Inflammatory macrophage treated with lipopolysaccharide for 4 hours (primary cell): ENCODE measurements at places on chromosomes 4 and X.

GRCh38 chr4:40720916-40721315 lies 28.8 kb upstream of the NSUN7 start:
- peak; percentile 86 for DNase-seq

DNA sequence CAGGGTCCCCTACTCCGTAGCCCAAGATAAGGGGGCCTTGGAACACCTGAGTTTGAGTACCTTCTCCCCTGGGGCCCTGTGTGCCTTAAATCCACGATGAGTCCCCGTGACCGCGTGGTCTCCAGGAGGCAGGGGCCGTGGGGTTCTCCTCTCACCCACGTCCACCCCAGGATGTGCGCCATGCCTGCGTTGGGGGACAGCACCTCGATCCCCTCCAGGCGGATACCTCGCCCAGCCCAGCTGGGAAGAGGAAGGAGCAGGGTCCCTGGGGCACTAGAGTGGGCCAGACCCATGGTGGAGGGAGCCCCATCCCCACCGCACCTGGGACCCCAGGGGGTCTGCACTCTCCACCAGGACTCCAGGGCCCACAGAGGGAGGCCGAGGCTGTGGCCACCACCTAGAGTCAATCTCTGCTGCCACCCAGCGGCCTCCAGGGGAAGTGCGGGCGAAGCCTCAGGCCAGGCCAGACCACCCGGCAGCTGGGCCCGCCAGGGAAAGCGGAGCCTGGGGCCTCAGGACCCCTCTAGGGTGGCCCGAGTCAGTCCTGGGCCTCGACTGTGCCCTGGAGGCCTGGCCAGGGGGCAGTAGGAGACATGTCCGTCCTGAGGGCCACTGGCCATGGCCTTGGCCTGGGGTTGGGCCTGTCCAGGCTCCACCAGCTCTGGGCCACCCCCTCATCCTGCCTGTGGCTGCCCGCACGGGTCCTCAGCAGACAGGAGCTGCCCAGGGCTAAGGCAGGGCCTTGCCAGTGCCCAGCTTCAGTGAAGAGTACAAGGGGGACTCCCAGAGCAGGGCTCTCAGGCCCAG lies 55.0 kb downstream of the FAM53A start:
- peak; percentile 39 for DNase-seq

- no peak for DNase-seq
Measured at GRCh38 chrX:7074148-7074907, 73.2 kb upstream of the STS start.

DNA sequence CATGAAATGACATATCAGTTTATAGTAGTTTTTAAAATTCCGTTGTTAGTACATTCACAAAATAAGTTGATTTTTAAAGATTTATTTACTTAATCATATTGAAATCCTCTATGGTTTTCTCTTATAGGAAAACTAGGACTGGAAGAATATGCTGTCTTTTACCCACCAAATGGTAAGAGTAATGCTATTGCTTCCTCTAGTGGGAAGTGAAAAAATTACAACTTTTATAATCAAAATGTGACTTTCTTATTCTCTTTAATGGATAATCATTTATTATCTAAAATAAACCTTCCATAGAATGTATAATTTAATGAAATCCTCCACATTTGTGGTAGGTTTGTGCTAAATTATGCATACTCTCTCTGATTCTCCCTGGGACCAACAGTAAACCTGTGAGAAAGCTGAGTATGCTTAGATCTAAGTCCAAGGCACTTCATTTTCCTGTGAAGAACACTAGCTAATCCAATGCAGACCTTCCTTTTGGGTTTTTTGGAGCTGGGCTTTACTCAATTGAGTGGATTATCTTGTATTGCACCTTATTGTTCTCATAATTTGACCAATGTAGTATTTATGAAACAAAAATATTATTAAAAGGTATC lies 136.2 kb downstream of the TBC1D19 start:
- peak; percentile 18 for DNase-seq

DNA sequence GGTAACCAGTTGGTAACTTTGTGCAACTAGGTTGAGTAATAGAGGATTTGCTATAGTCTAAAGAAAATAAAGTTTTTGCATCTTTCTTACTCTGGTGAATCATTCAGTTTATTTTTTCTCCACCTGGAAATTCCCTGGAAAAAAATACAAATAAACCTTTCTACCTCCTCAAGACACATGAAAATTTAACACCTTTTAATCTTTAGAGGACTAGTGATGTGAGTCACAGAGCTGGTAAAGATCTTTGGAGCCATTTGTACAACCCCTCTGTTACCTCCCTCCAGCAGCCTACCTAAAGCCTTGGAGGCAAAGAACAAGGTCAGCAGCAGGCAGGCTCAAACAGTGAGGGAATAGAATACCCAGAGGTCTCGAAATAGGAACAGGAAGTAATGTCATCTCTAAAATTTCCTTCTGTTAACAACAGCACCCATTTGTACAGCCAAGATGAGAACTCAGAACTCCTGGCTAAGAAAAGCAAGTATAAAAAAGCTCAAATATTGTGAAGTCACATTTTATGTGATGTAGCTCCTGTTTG lies 10.2 kb upstream of the MAOB start:
- no peak for DNase-seq

GRCh38 chrX:24506082-24506481 lies 41.0 kb downstream of the PDK3 start:
- DNase-seq = no peak

DNA sequence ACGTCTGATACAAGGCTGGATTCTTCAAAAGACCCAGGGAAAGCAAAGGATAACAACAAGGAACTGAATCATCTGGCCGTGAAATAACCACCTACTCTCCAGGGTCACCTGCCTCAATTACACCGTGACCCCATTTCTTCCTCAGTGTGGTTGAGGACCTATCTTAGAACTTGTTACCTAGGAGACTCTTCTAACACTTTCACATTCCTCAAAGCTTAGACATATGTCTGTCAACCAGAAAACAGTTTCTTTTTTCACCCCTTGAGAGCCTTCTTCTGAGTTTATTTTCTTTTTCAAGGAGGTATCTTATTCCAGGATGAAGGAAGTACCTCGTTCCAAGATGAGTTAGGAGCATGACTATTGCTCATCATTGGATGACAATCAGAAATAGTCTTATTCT lies 337.8 kb downstream of the ARHGAP24 start:
- no peak for DNase-seq

DNA sequence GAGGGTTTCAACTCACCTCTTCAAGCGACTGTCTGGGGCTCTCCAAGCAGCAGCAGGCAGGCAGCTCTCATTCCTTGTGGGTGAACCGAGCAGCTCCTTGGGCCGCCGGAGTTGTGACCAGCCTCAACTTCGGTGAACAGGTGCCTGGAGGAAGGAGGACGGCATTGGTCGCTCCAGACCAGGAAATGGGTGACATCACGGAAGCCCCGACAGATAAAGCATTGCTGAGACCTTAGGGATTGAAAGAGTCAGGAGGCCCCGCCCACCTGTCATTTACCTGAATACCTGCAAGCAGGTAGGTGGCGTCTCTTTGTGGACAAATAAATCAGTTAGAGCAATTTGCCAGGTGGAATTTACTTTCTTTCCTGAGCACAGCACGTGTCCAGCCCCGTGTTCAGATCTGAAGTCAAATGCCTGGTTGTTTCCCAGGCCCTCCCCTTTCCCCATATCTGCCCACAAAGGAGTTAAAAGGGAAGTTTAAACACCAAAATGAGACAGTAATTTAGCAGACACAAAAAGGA lies at the start of gene LNX1:
TSS of gene LNX1 (minus strand) at position 115 of the 521 bp plus-strand sequence. CDS start 17,484 bp downstream, outside the sequence.
- DNase-seq = peak; percentile 40

DNA sequence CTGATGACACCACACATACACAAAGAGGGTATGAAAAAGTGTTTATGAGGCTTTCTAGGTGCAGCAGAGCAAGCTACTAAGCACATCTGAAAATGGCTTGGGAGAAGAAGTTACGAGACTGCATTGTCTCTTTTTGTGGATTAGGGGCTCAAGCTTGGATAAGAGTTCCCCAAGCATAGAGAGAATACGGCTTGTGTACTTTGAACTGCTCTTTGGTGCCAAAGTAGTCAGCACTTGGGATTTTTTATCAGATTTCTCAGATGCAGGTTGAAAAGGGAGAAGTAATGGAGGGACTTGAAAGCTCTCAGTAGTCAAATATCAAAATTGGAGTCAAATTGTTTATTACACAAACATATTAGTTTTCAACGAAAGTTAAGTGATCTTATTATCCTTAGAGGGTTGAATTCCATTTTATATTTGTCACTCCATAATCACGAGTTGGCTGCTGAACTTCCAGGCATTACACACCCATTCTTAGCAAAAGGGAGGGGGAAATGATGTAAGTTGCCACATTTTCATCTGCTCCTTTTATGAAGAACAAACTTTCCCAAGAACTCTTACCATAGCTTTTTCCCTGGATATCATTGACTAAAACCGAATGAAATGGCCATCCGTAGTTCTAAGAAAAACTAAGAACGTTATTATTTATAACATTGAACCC lies 1904.9 kb downstream of the PCDH7 start:
- no peak for DNase-seq

- DNase-seq = no peak
Measured at GRCh38 chrX:24982306-24982965, 33.3 kb downstream of the ARX start.

DNA sequence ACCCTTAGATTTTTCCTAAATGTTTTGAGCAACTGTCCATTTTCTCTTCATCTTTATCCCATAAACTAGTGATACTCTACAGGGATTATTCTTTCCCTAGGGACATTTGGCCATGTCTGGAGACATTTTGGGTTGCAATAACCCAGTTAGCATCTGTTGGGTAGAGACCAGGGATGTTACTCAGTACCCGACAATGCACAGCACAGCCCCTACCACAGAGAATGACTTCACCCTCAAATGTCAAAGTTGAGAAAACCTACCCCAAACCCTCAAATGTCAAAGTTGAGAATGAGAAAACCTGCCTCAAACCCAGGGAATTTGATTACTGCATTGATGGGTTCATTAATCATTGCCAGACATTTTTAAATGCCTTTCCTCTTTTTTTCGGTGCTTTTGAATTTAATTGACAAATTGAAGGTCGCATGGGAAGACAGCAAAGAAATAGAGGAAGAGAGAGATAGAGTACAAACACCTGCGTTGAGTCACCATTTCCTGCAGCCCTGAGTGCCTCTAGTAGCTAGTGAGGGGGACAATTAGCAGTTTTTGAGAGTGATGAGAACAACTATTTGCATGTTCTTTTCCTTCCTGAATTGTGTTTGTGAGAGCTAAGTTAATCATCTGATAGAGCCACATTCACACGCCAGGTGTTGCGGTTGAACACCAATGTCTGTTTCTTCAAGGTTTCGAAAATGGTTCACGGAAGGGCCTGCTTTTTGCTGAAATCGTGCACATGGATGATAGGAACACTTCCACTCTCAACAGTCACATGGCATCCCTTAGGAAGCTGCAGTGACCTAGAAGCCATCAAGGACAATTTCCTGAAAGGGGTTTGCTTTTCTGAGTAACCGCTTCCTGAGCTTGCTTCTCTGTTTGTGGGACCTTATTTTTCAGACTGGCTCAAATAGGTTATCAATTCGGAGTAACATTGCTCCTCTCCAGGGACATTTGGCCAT lies 203.9 kb upstream of the VCX3A start:
- DNase-seq = no peak

GRCh38 chrX:70032792-70033191 lies 16.9 kb downstream of the AWAT2 start:
- DNase-seq = no peak

DNA sequence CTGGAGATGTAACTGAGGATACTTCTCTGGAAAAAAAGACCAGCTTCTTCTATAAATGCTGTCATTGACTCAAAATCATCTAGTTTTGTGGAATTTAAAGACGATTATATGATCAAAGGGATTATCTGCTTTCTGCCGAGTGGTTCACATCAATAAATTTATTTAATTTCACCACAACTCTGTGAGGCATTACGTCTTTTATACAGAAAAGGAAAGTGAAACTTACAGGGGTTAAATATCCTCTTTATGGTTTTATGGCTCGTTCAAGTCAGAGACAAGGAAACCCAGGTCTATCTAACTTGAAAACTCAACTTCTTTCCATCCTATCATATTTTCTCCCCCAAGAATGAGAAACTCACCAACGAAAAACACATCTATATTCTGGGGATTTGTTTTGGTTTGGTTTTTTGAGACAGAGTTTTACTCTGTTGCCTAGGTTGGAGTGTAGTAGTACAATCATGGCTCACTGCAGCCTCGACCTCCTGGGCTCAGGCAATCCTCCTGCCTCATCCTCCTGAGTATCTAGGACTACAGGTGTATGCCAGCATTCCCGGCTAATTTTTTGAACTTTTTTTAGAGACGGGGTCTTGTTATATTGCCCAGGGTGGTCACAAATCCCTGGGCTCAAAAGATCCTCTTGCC lies 377.9 kb upstream of the EMCN start:
- peak; percentile 58 for DNase-seq

DNA sequence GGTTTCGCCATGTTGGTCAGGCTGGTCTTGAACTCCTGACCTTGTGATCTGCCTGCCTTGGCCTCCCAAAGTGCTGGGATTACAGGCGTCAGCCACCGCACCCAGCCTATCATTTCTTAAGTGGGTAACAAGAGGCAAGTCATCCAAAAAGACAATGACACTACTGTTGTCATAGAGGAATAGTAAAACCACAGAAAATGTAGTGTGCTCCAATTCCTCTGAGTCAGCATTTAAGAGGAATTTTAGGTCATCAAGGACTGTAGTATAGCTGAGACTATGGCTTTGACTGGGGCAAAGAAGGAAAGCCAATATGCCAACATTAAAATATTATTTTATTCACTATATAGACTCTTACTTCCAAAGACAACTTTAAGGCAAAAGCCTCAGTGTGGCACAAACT lies 48.4 kb downstream of the ATP8A1 start:
- no peak for DNase-seq

DNA sequence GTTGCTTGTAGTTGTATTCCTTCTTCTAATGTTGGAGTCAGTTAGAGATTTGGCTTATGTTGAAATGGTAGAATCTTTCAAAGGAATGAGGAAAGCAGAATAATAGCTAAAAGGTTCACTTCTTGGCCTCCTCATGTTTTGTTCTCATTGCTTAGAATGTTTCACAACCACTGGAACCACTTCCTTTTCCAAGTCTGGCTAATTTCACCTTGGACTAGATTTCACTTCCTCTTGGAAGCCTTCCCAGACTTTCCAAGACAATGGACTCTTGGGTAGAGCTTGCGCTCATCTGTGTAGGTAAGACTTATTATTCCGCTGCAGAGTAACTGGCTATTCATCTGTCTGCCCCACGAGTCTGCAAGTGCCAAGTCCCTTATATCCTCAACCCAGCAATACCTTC lies 8.3 kb downstream of the SPATA18 start:
- DNase-seq = peak; percentile 73

DNA sequence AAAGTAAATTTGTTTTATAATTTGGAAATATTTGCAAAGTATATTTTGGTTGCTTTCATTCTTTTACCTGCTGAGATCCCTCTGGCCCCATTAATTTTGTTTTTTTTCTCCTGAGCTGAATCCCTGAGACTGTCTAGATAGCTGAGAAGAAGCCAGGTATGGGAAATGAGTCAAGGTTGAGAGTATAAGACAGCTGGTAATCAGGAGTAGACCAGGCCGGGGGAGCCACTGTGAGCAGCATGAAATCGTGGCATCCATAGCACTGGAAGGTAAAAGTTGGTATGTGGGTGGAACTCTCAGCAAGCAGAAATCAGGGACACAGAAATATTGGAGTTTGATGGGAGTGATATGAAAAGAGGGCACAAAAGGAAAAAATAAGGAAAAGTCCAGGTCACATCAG lies 164.5 kb downstream of the FHIP1A start:
- no peak for DNase-seq
